ENCODE measurements at places on chromosomes 1 and 21. TPM values are rescaled to one million over a fixed set of nuclear protein-coding genes. Genes with fewer than 3 reads are reported as not detected.

- H3K36me3 ChIP-seq, result no peaks in the 10 kb centered on the region
- no peak overlapping the region for H3K4me3 ChIP-seq
- H3K4me1 ChIP-seq, result no peaks in the 10 kb centered on the region
- no peaks in the 10 kb centered on the region for H3K27me3 ChIP-seq
Measured at GRCh38 chr1:154454386-154455120, 47.5 kb upstream of the TDRD10 start.

DNA sequence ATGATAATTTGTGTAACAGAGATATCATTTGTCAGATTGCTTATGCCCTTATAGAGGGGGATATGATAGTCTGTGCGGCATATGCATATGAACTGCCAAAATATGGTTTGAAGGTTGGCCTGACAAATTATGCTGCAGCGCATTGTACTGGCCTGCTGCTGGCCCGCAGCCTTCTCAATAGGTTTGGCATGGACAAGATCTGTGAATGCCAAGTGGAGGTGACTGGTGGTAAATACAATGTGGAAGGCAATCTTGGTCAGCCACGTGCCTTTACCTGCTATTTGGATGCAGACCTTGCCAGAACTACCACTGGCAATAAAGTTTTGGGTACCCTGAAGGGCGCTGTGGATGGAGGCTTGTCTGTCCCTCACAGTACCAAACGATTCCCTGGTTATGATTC, 82.4 kb downstream of the ZMYM4 start:
- no peak for DNase-seq
- no peak overlapping the region for H3K4me3 ChIP-seq
- H3K27ac ChIP-seq, result no peak overlapping the region
- no peaks in the 10 kb centered on the region for H3K36me3 ChIP-seq
- H3K4me1 ChIP-seq, result no peaks in the 10 kb centered on the region
- H3K27me3 ChIP-seq, result no peaks in the 10 kb centered on the region

DNA sequence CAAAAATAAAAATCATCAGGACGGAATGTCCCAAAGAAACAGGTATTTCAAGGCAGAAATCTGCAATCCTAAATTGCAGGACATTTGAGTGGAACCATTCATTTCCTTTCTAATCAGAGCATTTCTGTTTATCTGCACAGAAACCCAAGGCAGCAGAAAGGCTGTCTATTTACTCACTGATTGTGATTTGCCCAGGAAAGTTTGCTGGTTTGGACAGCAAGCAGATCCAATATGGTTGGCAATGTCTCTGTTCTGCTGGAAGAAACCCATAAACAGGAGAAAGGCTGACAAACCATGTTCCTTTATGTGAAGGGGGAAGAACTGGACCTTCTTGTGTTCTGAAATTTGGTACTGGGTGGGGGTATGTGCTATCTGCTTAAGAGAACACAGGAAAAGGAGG, 120.1 kb downstream of the CLIC6 start:
- no peak overlapping the region for H3K27ac ChIP-seq
- H3K27me3 ChIP-seq, result no peaks in the 10 kb centered on the region
- no peaks in the 10 kb centered on the region for H3K4me1 ChIP-seq
- DNase-seq, result no peak
- H3K36me3 ChIP-seq, result no peaks in the 10 kb centered on the region

The ABCA4 gene
- total RNA-seq, result 0.87 TPM

DNA sequence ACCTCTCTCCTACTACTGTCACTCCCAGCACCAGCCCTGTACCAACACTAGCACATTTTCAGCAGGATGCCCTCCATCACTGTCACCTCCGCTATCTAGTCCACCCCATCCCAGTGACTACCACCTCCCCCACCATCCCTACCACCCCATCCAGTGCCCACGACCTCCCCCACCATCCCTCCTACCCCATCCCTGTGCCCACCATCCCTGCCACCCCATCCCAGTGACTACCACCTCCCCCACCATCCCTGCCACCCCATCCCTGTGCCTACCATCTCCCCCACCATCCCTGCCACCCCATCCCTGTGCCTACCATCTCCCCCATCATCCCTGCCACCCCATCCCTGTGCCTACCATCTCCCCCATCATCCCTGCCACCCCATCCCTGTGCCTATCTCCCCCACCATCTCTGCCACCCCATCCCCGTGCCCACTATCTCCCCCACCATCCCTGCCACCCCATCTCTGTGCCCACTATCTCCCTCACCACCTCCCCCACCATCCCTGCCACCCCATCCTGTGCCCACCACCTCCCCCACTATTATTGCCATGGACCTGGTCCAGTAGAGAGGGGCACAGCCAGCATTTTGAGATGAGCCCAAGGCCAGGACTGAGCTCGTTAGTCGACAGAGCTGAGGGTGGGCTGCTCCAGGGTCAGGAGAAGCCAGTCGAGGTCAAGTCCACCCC, 45.7 kb downstream of the DISP3 start:
- DNase-seq, result no peak
- no peak overlapping the region for H3K4me3 ChIP-seq
- H3K36me3 ChIP-seq, result no peaks in the 10 kb centered on the region
- H3K27me3 ChIP-seq, result no peaks in the 10 kb centered on the region

DNA sequence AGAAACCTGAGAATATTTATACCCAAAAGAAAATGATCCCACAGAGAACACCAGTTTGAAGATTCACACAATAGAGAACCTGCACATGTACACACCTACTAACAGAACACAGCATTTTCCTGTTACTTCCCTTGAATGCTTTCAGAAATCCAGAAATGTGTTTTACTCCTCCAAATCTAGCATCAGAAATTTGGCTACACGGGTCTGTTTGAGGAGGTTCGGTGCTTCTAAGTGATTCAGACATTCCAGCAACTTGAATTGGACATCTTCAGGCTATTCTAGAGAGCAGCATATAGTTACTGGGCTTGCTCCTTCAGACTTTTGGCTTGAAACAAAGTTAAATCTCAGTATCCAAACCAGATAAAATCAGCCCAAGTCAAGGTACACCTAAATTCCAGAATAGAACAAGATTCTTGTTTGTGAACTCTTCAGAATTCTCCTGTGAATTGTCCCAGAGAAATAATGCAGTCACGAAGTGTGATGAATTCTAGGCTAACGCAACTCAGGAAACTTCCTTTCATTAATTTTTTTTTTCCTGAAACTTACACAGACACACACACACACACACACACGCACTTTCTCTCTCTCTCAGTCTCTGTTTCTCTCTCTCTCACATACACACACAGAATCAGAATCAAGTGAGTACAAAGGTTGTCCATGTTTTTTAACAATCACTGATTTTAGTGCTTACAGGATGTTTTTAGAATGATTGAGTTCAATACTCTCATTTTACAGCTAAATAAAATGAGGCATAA, 278.4 kb upstream of the SNX7 start:
- H3K4me1 ChIP-seq, result no peaks in the 10 kb centered on the region
- H3K27ac ChIP-seq, result no peak overlapping the region
- no peaks in the 10 kb centered on the region for H3K36me3 ChIP-seq

The GNAT2 gene
- total RNA-seq, result 0.25 TPM

DNA sequence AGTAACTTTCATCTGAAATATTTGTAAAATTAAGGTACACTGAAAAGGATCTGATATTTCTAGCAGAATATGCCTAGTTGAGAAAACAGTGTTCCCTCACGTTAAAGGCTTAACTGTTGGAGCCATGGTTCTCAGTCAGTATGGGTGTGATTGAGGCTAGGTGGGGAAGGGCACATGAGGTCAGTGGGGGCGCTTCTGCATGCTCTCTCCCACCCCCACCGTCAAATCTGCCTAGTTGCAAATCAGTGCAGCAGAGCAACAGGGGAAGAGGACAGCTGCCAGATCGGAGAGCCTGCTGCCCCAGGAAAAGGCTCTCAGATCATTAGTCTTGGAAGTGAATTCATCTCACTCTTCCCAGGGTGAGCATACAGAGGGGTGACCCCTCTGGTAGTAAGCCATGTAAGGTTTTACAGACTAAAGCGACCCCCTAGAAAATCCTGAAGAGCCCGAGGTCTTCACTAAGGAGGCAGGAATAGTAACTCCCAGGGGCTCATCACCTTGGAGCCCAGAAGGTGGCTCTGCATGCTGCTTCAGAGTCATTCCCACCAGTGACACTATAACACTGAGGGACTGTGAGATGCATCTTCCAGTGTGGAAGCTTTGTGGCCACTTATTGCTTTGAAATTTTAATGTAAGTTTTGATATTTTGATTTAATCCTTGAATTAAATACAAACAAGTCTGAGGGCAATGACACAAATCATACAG, 83.1 kb upstream of the BARHL2 start:
- H3K27ac ChIP-seq, result no peak overlapping the region
- no peaks in the 10 kb centered on the region for H3K36me3 ChIP-seq
- H3K4me3 ChIP-seq, result no peak overlapping the region
- H3K27me3 ChIP-seq, result no peaks in the 10 kb centered on the region

DNA sequence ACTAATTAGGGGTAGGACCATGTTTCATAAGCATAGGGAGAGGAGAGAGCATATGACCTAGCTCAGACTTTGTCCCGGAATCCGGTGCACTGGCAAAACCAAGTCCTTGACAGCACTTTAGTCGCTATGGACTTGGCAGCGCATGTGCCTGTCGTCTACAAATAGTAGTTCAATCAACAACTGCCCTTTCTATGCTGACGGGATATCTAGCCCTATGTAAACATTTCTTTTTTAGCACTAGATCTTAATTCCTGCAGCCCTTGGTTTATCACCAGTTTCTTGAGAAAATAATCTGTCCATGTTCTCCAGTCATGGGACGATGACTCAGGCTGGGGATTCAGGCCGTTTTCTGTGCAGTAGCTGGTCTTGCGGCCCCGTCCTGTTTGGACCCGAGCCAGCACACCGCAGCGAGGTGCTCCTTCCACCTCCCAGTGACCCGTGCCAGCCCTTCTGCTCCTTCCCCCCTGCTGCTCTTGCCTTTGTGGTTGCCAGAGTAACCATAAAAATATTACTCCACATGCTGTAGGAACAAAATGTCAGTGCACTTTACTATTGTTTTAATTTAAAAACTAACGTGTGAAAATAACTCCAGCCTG, 8.6 kb upstream of the MT1HL1 start:
- no peak overlapping the region for H3K27ac ChIP-seq
- H3K36me3 ChIP-seq, result no peaks in the 10 kb centered on the region
- H3K4me3 ChIP-seq, result no peak overlapping the region
- H3K27me3 ChIP-seq, result no peaks in the 10 kb centered on the region
- peaks cover 11% of the 10 kb centered on the region for H3K4me1 ChIP-seq

GRCh38 chr1:156922986-156923669, 2.7 kb downstream of the LRRC71 start:
- H3K4me3 ChIP-seq, result peak overlapping the region; percentile 35
- H3K27ac ChIP-seq, result no peak overlapping the region
- DNase-seq, result no peak
- H3K27me3 ChIP-seq, result peaks cover 100% of the 10 kb centered on the region

DNA sequence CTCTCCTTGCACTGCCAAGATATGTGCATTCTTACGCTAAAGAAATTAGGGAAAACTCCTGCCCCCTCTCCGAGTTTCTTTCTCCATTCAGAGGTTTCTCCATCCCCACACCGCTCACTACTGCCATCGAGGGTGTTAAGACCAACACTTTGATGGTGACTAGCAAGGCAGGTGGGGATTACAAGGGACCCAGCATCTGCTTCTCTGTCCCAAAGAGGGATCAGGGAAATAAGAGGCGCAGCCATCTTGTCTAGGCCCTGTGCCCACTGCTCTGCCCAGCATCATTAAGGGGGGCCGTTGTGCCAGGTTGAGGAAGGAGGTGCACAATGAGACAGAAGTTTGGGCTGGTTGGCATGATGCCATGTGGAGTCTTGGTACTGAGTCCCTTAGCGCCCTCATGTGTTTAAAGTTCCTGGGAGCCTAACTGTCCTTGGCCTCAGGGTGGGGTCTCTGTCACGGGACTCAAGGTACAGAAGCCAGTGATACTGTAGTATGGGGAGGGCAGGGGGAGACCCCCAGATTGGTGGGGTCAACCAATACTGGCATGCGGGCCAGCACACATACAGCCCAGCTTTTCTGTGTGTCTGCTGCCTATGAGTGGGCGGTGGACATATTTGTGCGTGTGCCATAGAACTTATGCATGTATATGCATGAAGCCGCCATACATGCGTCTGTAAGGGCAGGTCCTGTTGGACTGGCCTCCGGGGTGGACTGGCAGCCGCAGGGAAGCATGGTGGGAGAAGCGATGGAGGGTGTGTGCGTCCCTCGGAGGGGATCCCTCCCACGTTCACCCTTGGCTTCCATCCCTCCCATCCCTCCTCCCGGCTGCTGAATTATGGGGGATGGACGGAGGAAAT, 5.5 kb downstream of the EFNA3 start:
- peak overlapping the region; percentile 78 for H3K4me3 ChIP-seq
- no peak overlapping the region for H3K27ac ChIP-seq
- DNase-seq, result no peak

DNA sequence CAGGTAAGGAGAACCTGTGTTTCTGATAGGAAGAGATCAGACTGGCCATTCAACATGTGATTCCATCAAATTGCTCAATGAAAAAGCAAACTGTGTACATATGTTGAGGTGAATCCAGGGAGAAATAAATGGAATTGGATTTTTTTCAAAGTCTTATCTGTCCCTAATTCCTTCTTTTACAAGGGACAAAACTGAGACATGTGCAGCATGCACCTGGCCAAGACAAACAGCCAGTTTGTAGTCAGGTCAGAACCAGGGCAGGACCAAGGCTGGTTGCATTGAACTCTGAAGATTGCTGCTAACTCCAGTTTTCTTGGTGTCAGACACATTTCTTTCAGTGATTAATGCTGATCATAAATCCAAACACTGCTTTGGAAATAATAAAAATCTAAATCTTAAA, 69.6 kb upstream of the CCDC190 start:
- H3K27me3 ChIP-seq, result no peaks in the 10 kb centered on the region
- no peak for DNase-seq
- H3K27ac ChIP-seq, result no peak overlapping the region
- no peak overlapping the region for H3K4me3 ChIP-seq
- H3K4me1 ChIP-seq, result no peaks in the 10 kb centered on the region

- no peaks in the 10 kb centered on the region for H3K27me3 ChIP-seq
- no peak for DNase-seq
- H3K4me3 ChIP-seq, result no peak overlapping the region
- peaks cover 18% of the 10 kb centered on the region for H3K4me1 ChIP-seq
Measured at GRCh38 chr1:203666609-203667008, 40.0 kb downstream of the ATP2B4 start.

DNA sequence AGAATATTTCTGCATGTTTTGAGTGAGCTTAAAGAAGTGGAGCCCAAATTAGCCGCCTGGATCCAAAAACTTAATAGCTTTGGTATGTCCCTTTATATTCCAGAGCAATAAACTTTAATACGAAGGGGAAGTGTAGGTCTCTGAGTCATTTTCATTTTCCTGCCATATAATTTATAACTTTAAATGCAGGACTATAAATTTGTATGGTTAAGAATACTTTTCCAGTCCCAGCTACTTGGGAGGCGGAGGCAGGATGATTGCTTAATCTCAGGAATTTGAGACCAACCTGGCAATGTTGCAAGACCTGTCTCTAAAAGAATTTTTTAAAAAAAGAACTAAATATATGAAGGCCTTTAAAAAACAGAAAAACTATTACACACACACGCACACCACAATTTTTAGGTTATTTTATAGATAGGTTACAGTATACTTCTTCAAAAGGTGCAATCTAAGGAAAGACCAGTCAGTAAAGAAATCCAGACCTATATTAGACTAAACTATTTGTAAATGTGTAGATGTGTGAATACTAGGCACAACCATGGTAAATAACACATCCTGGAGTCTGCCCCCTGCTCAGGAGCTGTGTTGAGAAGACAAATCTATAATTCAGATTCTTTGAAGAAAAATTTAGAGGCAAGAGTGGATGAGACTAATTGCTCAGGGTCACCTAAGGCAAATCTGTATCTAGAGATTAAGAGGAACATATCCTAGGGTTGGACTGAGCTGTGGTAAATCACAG, 80.3 kb downstream of the TTC3 start:
- no peaks in the 10 kb centered on the region for H3K27me3 ChIP-seq
- DNase-seq, result no peak
- no peak overlapping the region for H3K4me3 ChIP-seq
- peaks cover 3% of the 10 kb centered on the region for H3K36me3 ChIP-seq
- peak overlapping the region; percentile 42 for H3K27ac ChIP-seq

The C4BPA gene
- total RNA-seq, result not detected

All from neural progenitor cell (in vitro differentiated cells).